A549 treated with dexamethasone at 1 μM for 4 hours (cell line): ENCODE measurements at places on chromosomes 4 and X. TPM values are rescaled to one million over a fixed set of nuclear protein-coding genes. Genes with fewer than 3 reads are reported as not detected.

PLAC1 gene
- total RNA-seq = 0.56 to 1.1 TPM (median 0.78 TPM) in 5 replicates

SPON2 gene
- 0.26 to 0.41 TPM (median 0.39 TPM) in 5 replicates for total RNA-seq

CDS1 gene
- 0.33 to 0.63 TPM (median 0.60 TPM) in 5 replicates for total RNA-seq

XAGE3 gene
- not detected in 5 replicates for total RNA-seq

DGKK gene
- not detected in 5 replicates for total RNA-seq

IL15 gene
- total RNA-seq = 10.1 to 11.2 TPM (median 11.0 TPM) in 5 replicates

RAB9B gene
- total RNA-seq = 0.02 to 0.05 TPM (median 0.04 TPM) in 4 of 5 replicates, not detected in the other

IQSEC2 gene
- 33.1 to 39.7 TPM (median 38.7 TPM) in 5 replicates for total RNA-seq

IGFBP7 gene
- total RNA-seq = 188 to 304 TPM (median 228 TPM) in 5 replicates

TMEM33 gene
- 28.0 to 57.3 TPM (median 52.0 TPM) in 5 replicates for total RNA-seq

C4orf50 gene
- not detected in 5 replicates for total RNA-seq

CYSLTR1 gene
- total RNA-seq = not detected in 5 replicates

RASGEF1B gene
- 0.04 to 0.05 TPM (median 0.05 TPM) in 4 of 5 replicates, not detected in the other for total RNA-seq

VMA21 gene
- 18.2 to 27.1 TPM (median 23.8 TPM) in 5 replicates for total RNA-seq

ASMT gene
- 0.15 to 0.48 TPM (median 0.19 TPM) in 5 replicates for total RNA-seq

TEX13A gene
- not detected in 5 replicates for total RNA-seq

DCX gene
- total RNA-seq = not detected in 5 replicates

STS gene
- total RNA-seq = 2.0 to 2.5 TPM (median 2.2 TPM) in 5 replicates

PCYT1B gene
- 0.02 to 0.08 TPM (median 0.05 TPM) in 5 replicates for total RNA-seq

PDCL2 gene
- total RNA-seq = not detected in 5 replicates

SH3D19 gene
- total RNA-seq = 17.8 to 25.2 TPM (median 24.0 TPM) in 5 replicates

KIAA1210 gene
- 0.01 to 0.02 TPM (median 0.01 TPM) in 3 of 5 replicates, not detected in the others for total RNA-seq

ELF4 gene
- 25.0 to 31.6 TPM (median 29.7 TPM) in 5 replicates for total RNA-seq

XAGE2 gene
- total RNA-seq = not detected in 5 replicates

TLR7 gene
- not detected in 5 replicates for total RNA-seq

PCSK1N gene
- 16.0 to 47.0 TPM (median 40.7 TPM) in 5 replicates for total RNA-seq

TLR2 gene
- 0.46 to 0.99 TPM (median 0.85 TPM) in 5 replicates for total RNA-seq

TMEM271 gene
- total RNA-seq = not detected in 5 replicates

CCNB3 gene
- total RNA-seq = 0.37 to 0.95 TPM (median 0.69 TPM) in 5 replicates

MAP9 gene
- total RNA-seq = 4.2 to 6.5 TPM (median 5.6 TPM) in 5 replicates

INTU gene
- total RNA-seq = 0.99 to 1.5 TPM (median 1.3 TPM) in 5 replicates

CITED1 gene
- 1.5 to 2.0 TPM (median 1.7 TPM) in 5 replicates for total RNA-seq

P2RY4 gene
- not detected in 5 replicates for total RNA-seq

DYNLT3 gene
- total RNA-seq = 15.2 to 18.5 TPM (median 15.7 TPM) in 5 replicates

CXCL3 gene
- 2.4 to 3.7 TPM (median 2.6 TPM) in 5 replicates for total RNA-seq

PRKX gene
- total RNA-seq = 29.3 to 39.3 TPM (median 37.4 TPM) in 5 replicates

CT45A7 gene
- total RNA-seq = not detected in 5 replicates
